ENCODE measurements at places on chromosomes 12 and 14.

GRCh38 chr12:13233830-13234641, 37.5 kb downstream of the EMP1 start:
- DNase-seq: no peak

DNA sequence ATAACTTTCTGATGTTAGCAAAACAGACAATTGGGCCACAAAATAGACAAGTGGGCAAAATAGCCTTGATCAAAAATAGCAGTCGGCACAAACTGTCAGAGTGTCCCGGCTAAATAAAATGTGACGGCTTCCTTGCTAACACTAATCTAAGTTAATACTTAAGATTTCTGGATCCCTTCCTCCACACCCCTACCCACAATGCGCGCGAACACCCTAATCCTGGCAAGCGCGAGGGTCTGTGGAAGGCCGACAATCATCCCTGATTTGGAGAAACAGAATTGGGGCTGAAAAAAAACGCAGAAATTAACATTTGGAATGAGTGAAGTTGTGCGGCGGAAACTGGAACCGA, 489 bp downstream of the CEP290 start:
- DNase-seq: no peak

GRCh38 chr14:20587489-20588154, at the start of gene RNASE11:
Gene RNASE11, minus strand, starts transcription at chr14:20588001.
- no peak for DNase-seq

- DNase-seq: no peak
Observed at GRCh38 chr14:84217066-84217465, 1312.9 kb upstream of the FLRT2 start.

DNA sequence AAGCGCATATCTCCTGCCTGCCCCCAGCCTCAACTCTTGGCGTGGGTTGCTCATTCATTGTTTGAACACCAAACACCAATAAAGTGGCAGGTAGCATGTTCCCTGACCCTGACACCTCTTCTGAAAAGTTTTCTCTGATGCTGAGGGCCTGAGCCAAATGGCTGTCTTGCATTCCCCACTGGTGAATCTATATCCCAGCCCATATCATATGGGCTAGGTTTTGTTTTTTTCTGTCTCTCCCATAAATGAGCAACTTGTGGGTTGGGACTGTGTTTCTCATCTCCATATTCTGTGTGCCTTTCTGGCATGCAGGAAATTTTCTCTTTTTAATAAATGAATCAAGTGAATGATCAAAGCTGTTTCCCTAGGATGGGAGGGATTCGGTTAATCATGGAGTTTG, 5.0 kb downstream of the MYO1A start:
- no peak for DNase-seq

DNA sequence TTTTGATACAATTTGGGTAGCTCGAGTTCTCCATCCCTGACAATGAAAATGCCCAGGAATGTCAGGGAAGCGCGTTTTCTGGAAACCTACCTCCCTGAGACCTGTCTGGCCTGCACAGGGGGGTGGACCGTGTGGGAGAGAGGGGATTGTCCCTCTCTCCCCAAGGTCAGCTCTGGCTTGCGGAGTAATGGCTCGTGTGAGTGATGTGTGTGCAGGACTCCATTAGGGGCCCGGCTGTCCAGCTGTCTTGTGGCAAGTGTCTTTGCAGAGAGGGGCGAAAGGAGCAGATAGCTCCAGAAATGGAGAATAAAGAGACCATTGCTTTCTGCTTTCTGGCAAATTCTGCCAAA, 215.3 kb downstream of the CHST11 start:
- no peak for DNase-seq

DNA sequence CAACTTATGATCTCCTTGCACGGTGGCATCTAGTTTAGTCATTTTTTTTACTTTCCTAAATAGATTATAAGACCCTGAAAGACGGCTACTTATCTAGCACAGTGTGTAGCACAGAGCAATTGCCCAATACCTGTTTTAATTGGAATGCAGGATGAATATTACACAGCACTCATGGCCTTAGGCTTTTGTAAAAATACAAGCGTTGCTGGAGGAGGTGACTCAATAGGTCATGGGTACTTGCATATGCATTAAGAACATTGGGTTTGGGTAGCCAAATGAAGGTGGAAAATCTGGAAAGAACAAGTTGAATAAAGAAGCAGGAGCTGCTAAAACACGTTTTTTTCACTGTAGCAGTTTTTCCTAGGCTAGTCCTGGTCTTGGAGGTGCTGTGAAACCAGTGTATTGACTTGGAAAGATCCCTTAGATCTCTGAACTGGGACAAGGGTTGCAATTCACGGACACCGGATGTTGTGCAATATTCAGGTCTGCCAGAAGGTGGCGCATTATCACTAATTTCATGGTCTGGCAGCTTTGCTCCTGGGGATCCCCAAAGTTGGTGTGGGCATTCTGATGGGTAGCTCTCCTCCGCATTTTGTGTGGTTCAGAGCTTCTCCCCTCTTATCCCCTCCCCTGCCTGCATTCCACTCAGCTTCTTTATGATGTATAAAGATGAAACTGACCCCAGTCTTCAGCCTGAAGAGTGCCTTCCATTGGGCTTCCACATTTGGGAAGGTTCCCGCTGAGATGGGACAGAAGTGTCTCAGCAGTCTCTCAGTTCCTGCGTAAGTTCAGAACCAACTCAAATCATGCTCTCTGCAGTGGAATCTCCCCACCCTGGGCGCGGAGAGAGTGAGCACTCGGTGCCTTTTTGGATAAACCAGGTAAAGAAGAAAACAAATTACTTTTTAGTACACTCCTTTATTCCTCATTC, 278.3 kb downstream of the NRXN3 start:
- no peak for DNase-seq

DNA sequence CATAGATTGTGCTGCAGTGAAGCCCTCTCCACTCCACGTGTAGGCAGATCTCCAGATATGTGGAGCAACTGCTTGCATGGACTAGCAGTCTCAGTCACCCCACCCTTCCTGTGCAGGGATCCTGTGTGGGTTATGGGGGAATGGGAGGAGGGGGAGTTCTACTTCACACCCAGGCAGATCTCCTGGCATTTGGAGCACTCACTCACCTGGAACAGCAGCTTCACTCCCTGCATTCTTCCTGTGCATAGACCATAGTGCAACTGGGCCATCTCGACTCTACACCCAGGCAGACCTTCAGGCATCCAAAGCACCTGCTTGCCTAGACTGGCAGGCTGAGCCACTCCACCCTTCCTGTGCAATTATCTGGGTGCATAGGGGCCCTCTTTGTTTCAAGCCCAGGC, 96.0 kb upstream of the PCED1B start:
- no peak for DNase-seq

DNA sequence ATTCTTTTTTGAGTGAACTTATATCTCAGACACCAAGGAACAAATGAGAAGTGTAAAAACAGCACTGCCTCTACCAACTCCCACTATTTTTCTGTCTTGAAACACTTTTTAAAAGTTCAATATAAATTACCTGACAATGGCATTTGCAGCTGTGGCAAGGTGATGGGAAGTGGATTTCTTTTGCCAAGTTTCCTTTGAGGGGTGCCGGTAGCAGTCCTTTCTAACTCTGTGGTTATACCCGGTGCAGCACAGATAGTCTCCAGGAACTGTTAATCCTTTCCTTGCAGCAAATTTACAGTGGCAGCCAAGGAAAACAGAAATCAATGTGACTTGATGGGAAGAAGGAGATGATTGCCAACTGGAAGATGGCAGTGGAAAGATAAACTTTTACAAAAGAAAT, 243.7 kb downstream of the BCAT1 start:
- DNase-seq: no peak

Data from cerebellar nuclear complex (tissue), 1 donor.